ENCODE measurements at places on chromosomes 13 and 19. TPM values are rescaled to one million over a fixed set of nuclear protein-coding genes. Genes with fewer than 3 reads are reported as not detected.

PCP2 gene
- total RNA-seq, result 6.5 TPM

PIN1 gene
- 82.9 TPM for total RNA-seq

CCL25 gene
- not detected for total RNA-seq

KLK4 gene
- 0.81 TPM for total RNA-seq

C3 gene
- total RNA-seq, result 96.1 TPM

KASH5 gene
- total RNA-seq, result not detected

PSMD8 gene
- total RNA-seq, result 303 TPM

NLRP9 gene
- not detected for total RNA-seq

IGFL3 gene
- total RNA-seq, result 46.7 TPM

COG3 gene
- total RNA-seq, result 31.9 TPM

KCNN4 gene
- total RNA-seq, result 19.9 TPM

ZIC5 gene
- not detected for total RNA-seq

NTF4 gene
- total RNA-seq, result 7.5 TPM

GJA3 gene
- total RNA-seq, result 0.52 TPM

FFAR1 gene
- not detected for total RNA-seq

ADGRE3 gene
- not detected for total RNA-seq

TLE6 gene
- total RNA-seq, result not detected

SHISA7 gene
- total RNA-seq, result not detected

CATSPERD gene
- not detected for total RNA-seq

RAVER1 gene
- 22.5 TPM for total RNA-seq

DNA sequence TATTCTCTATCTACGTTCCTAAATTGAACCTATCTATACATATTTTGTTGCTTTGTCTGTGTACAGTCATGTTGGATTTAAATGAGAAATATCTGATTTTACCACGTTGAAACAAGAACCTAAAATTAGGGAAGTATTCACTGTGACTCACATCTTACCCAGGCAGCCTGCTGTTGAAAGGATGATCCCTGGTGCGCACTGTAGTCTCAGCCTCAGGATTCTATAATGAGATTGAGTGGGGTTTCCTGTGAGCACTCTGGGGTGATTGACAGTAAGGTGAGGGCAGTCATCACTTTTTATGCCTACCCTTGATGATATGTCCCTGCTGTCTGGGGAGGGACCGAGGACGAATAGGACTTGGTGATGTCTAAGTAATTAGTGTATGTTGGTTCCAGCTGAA lies 35.4 kb downstream of the PCCA start:
- DNase-seq, result no peak

DNA sequence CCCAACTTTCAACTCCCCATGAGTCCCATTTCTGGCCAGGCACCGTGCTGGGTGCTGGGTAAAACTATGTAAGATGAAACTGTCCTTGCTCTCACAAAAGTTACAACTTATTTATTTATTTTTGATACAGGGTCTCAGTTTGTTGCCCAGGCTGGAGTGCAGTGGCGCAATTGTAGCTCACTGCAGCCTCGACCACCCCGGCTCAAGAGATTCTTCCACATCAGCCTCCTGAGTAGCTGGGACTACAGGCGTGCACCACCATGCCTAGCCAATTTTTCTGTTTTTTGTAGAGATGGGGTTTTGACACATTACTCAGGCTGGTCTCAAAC lies 12.9 kb upstream of the CADM4 start:
- no peak for DNase-seq

- DNase-seq, result no peak
Observed at GRCh38 chr13:18944501-18945068, 237.0 kb downstream of the TUBA3C start.

- DNase-seq, result no peak
Observed at GRCh38 chr19:48716562-48717291, 2.8 kb downstream of the MAMSTR start.

GRCh38 chr19:42121656-42122069 lies 10.6 kb downstream of the POU2F2 start:
- peak; percentile 88 for DNase-seq

DNA sequence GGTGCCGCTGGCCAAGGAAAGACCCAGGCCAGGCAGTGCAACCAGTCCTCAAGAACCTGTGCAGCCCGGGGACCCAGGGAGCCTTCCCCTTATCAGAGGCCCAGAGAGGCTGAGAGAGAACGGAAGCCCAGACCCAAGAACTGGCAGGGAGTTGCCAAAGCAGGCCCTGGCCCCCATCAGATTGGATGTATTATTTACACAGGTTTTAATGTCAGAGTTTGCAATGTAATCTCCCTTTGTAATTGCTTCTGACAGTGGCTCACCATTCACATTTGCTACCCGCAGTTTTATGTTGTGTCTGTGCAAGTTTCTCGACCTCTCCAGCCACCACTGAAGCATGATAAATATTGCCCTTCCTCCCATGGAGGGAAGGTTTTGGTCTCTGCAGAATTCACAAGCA lies 660.9 kb downstream of the LIG4 start:
- DNase-seq, result no peak

GRCh38 chr19:7734220-7735203 lies 2.6 kb upstream of the CLEC4G start:
- no peak for DNase-seq

DNA sequence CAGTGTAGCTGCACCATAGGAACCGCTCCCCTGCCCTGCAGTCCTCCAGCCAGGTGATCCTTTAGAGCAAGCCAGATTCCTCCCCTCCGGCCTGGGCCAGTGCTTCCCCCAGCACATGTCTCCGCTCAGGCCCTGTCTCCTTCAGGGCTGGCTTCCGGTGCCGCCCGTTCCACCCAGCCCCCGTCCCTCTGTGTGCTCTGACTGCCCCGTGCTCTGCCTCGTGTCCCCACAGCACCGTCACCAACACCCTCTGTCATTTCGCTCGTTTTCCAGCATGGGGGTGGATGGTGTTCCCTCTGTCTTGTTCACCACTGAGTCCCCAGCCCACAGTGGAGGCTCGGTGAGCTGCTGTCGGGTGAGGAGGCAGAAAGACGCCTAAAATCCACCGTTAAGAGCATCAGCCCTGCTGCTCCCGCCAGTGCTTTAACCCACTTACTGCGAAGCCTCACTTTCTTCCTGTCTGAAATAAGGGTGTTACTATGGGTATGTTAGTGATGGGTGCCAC lies 54.5 kb downstream of the TSSK6 start:
- peak; percentile 95 for DNase-seq

GRCh38 chr19:29965492-29965891 lies 23.5 kb downstream of the URI1 start:
- DNase-seq, result no peak

GRCh38 chr19:47024502-47024901 lies 4.9 kb downstream of the NPAS1 start:
- no peak for DNase-seq

GRCh38 chr13:79451500-79451962 lies 29.4 kb upstream of the NDFIP2 start:
- DNase-seq, result no peak

GRCh38 chr13:99736541-99736940 lies 235.0 kb downstream of the ZIC5 start:
- no peak for DNase-seq

DNA sequence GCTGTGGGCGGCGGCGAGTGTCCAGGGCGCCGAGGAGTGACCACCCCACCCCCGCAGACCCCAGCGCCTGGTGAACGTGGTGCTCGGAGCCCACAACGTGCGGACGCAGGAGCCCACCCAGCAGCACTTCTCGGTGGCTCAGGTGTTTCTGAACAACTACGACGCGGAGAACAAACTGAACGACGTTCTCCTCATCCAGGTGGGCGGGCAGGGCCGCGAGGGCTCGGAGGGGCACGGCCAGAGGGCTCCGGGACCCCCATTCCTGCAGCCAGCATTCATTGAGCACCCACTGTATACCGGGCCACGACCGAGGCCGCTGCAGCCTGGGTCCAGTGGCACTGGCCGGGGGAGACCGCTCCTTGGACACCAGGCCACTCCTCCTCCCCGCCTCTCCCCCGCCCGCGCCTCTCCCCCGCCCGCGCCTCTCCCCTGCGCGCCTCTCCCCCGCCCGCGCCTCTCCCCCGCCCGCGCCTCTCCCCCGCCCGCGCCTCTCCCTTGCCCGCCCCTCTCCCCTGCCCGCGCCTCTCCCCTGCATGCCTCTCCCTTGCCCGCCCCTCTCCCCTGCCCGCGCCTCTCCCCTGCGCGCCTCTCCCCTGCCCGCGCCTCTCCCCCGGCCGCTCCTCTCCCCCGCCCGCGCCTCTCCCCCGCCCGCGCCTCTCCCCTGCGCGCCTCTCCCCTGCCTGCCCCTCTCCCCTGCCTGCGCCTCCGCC lies 3.2 kb downstream of the PRTN3 start:
- DNase-seq, result no peak

DNA sequence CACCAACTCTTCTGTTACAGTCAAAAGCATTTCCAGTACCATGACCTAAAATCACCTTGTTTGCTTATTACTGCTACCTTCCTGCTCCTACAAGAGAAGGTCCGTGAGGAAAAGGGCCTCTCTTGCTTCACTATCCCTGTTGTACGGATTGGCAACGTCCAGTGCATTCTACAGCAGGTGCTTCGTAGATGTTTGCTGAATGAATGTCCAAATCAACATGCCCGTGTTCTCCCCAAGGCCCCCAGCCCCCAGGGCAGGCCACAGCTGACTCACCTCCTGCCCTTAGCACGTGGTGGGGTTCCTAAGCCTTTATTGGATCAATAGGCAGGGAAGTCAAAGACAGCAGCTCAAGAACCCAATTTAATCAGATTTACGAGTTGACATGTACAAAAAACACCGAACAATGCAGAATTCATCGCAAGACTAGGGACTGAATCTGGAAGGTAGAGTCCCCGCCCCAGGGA lies 5.5 kb upstream of the NAPA start:
- DNase-seq, result no peak

- no peak for DNase-seq
Observed at GRCh38 chr13:101626925-101627555, 174.6 kb downstream of the ITGBL1 start.

DNA sequence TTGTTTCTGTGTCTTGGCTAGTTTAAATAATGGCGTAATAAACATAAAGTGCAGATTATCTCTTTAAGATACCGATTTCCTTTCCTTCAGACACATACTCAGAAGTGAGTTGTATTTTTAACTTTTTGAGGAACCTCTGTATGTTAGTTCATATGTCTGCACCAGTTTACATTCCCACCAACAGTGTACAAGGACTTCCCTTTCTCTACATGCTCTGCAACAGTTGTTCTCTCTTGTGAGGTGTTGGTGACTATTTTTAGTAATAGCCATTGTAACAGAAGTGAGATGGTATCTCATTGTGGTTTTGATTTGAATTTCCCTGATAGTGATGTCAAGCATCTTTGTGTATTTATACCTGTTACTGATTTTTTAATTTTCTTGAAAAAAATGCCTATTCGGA lies 418.6 kb downstream of the UQCRFS1 start:
- no peak for DNase-seq

DNA sequence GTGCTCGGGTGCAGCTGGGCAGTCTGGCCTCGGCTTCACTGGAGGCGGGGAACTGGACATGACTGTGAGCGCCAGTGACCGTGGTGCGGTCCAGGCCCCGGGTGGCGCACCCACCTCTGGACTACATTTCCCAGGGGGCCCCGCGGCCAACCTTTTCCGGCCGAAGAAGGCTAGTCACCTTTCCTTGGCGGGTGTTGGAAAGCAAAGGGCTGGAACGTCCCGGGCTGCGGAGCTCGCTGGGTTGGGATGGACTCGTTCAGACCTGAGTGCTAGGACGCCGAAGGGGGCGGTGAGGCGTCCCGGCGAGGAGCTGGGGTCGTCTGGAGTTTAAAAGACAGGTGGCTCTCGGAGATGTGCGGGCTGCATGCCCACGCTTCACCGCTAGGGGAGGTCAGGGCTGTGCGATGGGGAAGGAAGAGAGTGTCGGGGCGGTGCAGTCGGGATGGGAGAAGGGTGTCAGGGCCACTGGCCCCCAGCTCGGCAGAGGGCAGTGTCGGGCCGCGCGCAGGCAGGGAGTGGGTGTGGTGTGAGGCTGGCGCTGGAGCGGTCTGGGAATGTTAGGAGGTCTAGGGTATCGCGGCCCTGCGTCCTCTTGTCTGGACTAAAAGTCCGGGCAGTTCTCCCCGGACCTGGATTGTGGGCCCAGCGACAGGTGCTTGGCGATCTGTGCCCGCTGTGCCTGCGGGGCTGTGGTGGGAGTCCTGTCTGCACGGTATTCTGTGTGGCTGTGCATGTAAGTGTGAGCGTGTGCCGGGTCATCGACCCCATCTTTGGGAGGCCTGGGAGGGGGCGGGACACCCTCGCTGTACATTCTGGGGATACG lies 57.1 kb downstream of the ZNF568 start:
- peak; percentile 94 for DNase-seq

DNA sequence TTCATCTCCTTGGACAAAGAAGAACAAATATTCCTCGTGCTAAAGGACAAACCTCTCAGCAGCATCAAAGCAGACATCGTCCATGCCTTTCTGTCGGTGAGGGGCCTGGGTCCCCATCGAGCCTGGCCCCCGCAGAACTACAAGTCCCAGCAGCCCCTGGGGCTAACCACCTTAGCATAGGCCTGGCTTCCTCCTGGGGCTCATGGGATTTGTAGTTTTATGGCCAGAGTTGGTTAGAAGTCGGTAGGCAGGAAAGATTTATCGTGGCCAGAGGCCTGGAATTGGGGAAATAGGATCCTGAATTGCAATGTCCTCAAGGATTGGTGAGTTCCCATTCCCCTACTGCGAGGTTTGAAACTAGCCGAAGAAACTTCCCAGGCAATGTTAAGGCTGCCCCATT lies 19.6 kb downstream of the TMEM150B start:
- DNase-seq, result no peak

GRCh38 chr13:44040818-44041100 lies 161.1 kb downstream of the LACC1 start:
- DNase-seq, result no peak

DNA sequence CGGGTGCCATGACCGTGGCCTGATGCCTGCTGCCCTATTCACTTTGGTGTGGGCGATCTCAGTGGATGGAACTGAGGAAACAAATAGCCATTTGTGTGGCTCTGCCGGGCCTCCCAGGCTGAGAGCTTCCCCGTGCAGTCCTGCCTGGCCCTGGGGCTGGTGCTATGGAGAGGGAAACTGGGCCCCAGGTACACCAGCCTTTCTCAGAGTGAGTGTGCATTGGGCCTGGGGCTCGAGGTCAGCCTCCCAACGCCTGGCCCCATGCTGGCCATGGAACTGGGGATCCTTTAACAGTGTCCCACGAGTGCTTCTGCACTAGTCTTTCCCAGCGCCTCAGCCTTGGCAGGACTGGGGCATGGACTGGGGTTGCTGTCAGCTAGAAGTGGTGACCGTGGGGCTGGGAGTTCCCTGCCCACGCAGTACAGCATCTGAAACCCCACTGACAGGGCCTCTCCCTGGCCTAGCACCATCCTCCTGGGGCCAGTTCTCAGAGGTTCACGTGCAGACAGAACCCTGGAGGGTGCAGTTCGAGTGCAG lies 10.5 kb downstream of the PLEKHF1 start:
- no peak for DNase-seq

GRCh38 chr19:42363614-42364346 lies 26.3 kb downstream of the CNFN start:
- DNase-seq, result no peak
